Left ventricle myocardium superior (tissue), 1 donor: ENCODE measurements at places on chromosomes 7 and 10.

DNA sequence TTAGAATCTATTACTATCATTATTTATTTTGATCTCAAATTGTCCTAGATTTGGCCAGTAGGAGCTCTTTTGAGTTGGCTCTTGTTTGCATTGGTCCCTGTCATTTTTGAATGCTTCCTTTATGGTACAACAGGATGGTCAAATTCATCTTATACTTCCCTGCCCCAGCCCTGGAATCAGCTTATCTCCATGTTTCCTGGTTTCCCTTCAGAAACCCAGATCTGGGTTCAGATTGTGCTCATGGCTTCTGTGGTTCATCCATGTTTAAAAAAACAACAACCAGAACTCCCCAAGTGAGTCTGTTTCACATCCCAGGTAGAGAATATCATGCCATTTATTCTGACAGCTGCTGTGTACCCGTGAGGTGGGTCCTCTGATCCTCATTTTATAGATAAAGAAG, 10.6 kb downstream of the ZFYVE27 start:
- no peak for DNase-seq

DNA sequence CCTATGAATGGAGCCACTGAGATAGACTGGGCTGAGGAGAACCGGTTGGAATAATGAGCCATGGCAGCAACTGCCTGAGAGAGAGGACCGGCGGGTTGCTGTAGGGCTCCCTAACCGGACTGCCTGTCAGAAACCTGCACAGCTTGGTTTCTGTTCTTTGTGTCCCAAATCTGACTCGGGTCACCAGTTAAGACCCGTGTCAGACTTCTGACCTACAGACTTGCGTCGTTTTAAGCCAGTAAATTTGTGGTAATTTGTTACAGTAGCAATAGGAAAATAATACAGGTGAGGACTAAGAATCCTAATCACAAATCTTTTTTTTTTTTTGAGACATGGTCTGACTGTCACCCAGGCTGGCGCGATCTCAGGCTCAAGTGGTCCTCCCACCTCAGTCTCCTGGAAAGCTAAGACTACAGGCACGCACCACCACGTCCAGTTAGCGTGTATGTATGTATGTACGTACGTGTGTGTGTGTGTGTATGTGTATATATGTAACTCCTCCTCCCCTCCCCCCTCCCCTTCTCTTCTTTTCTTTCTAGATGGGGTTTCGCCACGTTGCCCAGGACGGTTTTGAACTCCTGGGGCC, 672 bp upstream of the DDX56 start:
- no peak for DNase-seq

DNA sequence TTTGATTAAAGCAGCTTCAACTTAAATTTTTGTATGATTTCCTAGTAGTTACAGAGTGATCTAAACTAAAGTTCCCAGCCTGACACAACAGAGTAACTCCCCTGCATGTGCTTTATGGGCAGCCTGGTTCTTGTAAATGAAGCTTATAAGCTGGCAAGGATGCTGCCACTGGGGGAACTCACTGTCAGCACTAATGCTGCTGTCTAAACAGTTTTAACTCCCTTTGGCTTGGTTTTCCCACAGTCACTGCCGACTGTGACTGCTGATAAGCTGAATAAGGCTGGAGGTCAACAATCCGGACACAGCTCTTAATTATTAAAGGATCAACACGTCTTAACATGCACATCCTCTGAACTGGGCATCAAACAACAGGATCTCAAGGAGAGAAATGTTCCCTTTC, 130.1 kb downstream of the OTUD1 start:
- DNase-seq, result no peak

DNA sequence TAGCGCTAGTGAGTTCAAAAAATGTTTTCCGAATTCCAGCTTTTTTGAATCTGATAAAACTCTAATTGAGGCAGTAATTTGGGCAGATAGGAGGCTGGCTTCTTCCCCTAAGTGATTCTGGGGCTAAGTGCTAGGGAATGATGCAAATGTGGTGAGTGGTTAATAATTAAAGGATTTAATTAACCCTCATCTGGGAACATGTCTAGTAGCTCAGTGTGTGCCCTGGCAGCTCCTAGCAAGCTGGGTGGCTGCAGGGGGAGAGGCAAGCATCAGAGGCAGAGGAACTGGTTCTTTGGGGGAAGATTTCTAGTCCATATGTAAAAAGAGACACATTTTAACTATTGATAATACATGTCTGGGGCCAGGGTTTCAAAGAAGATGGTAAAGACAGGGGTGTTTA, 354.5 kb downstream of the WDR11 start:
- no peak for DNase-seq

DNA sequence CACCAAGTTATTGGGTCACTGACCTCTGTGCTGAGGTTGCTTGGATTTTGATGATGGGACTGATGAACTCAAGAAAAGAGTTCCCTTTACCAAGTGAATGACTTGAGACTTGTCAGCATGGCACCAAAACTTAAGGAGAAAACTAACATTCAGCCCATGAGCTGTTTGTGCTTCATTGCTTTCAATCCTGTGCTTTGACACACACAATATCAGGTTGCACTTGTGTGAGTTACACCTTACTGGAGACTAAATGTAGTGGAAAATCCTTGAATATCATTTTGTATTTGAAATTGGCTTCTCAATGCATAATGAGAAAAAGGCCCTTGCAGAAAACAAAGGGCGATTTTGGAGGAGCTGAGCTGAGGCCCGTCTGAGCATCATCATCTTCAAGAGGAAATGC, 2.7 kb downstream of the BAG3 start:
- DNase-seq, result no peak

GRCh38 chr10:65864529-65864928, 1061.3 kb upstream of the LRRTM3 start:
- no peak for DNase-seq

GRCh38 chr10:94485094-94485493, 60.5 kb upstream of the HELLS start:
- DNase-seq, result no peak

DNA sequence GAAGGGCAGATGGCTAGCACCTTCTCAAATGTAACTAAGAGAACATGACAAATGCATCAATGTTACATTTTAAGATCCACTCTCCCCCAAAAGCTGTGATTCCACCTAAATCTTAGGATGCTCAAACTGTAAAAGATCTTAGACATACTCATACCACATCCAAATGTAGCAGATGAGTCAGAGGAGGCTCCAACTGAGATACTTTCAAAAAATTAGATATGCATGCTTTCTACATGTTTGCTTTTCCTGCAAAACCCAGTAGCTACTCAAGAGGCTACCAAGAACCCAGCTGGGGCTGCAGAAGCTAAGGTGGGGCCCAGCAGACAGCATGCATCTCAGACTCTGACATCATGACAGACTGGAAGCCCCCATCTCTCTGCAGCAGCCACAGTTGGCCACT, 31.4 kb upstream of the FRMD4A start:
- no peak for DNase-seq

DNA sequence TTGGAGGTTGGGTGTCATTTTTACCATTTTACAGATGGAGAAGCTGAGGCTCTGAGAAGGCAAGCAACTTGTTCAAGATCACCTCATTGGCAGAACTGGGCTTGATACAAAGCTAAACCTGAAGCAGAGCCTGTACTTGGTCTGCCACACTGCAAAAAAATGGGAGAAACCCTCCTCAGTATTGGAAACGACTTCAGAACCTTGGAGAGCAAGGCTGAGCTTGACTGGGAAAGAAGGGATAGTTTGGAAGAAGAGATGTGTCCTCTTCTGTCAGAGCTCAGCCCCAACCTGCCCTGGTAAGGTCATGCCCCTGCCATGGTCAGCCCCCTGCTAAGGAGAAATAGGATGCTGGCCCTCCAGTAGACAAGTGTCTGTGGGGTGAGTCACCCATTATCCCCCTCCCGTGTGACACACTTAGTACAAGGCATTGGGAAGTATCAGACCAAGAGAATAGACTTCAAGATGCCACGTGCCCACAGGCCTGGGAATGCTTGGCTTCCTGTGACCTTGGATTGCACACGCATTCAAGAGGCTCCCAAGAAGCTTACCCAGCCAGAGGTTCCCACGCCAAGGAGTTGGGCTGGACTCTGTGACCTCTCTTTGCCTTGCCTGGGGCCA, 56.2 kb upstream of the SMNDC1 start:
- DNase-seq, result no peak

- peak; percentile 52 for DNase-seq
These were observed 6.0 kb downstream of the ALOX5 start for GRCh38 chr10:45379891-45380540.

- no peak for DNase-seq
These were observed 2.9 kb downstream of the ERLIN1 start for GRCh38 chr10:100182908-100183307.

- no peak for DNase-seq
These were observed 13.1 kb downstream of the LHFPL3 start for GRCh38 chr7:104341546-104341945.

- no peak for DNase-seq
These were observed 45.7 kb downstream of the RHOBTB1 start for GRCh38 chr10:60898321-60898720.

DNA sequence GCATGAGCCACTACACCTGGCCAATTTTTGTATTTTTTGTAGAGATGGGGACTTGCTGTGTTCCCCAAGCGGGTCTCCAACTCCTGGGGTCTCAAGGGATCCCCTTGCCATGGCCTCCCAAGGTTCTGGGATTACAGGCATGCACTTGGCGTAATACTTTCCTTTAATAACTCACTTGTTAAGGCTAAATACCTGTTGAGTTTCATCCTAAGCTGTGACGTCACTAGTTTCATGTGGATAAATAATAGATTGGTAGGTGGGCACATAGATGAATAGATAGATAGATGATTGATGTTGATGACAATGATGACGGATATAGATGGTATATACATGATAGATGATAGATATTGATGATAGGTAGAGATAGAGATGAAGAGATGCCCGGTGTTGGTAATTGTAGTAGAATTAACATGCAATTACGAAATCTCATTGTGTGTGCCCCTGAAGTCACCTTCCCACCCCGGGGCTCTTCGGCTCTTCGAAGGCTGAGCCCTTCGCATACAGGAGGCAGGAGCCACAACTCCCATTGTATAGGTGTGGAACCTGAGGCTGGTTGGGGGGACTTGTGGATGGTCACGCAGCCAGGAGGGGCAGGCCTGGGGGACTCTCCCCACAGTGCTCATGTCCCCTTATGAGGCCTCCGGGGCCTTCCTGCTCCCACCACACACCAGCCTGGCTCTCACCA, 2.6 kb downstream of the GRIFIN start:
- DNase-seq, result no peak

- no peak for DNase-seq
These were observed 101.6 kb downstream of the DNAJB6 start for GRCh38 chr7:157438121-157439025.

DNA sequence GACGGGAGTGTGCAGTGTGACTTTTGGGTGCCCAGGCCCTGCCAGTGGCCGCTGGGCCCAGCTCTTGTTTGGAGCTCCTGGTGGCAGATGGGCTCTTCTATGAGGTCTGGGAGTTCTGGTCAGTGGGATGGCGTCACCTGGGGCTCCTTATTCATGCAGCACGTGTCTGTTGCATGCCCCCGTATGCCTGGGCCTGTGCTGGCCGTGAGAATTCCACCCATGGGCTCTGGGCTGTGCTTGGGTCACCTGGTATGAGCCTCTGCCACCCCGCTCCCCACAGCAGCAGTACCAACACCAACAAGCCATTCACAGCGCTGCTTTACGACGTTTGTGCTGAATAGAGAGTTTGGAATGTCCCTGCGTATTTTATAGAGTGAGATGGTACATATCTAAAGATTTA, 27.1 kb downstream of the INPP5A start:
- no peak for DNase-seq

DNA sequence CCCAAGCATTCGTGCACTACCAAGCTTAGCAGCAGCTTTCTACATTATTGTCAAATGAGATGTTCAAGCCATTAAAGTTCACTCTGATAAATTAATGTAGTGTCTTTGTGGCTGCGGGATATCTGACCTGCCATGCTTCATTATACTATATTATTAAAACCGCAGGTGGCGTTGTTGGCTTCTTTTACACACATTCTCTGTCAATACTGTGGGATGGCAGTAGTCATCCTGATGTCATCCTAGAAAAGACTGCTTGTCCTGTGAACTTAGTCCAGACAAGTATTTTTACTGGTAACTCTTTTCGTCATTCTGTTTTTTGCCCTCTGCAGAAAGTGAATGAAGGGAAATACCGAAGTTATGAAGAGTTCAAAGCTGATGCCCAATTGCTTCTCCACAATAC, 103.9 kb downstream of the ZMYND11 start:
- DNase-seq, result no peak

GRCh38 chr10:44995581-44995913, 5.2 kb upstream of the ZNF22 start:
- no peak for DNase-seq

- DNase-seq, result no peak
These were observed 258.4 kb upstream of the FZD1 start for GRCh38 chr7:91005841-91006240.

DNA sequence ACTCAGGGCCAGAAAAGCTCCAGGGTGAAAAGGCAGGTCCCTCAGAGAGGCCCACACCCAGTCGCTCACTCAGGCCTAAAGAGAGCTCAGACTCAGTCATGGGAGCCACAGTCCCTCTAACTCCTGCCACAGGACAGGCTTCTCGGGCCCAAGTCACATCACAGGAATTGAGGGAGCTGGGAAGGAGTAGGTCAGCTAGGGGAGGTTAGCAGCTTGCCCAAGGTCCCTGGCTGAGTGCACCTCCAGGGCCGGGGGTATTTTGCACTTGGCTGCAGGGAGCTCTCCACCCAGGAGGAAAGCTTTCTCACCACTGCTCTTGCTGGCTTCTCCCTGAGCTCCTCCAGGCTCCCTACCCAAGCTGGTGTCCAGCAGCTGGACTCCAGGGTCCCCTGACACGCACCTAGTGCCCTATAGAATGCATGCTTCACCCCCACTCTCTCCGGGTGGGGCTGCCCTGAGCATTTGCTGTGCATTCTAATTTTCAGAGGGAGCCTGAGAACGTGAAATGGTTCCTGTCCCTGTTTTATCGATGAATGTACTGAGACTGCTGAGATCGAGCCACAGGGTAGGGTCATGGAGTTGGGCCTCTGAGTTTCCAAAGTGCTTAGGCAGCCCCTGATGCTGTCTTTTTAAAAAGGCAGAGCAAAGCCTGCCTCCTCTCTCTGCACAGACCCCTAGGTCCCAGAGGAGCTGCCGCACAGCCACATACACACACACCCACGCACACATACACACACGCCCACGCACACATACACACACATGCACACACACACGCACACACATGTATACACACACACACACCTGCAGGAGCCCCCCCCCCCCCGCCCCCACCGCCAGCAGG, 37.9 kb upstream of the RET start:
- DNase-seq, result no peak

- DNase-seq, result peak; percentile 78
These were observed 44.9 kb downstream of the AKR1B15 start for GRCh38 chr7:134593530-134594392.

GRCh38 chr7:86929293-86930109, 130.0 kb downstream of the ELAPOR2 start:
- no peak for DNase-seq

- DNase-seq, result no peak
These were observed 26.3 kb downstream of the ZCWPW1 start for GRCh38 chr7:100402241-100402640.

- DNase-seq, result peak; percentile 90
These were observed 489 bp downstream of the MAP3K8 start for GRCh38 chr10:30434273-30435072.
